ENCODE measurements at places on chromosomes 7 and 10.

GRCh38 chr10:128150045-128150493 lies 23.8 kb upstream of the MKI67 start:
- peak; percentile 18 for DNase-seq

- no peak for DNase-seq
Observed at GRCh38 chr10:5633166-5633749, 33.1 kb downstream of the ASB13 start.

DNA sequence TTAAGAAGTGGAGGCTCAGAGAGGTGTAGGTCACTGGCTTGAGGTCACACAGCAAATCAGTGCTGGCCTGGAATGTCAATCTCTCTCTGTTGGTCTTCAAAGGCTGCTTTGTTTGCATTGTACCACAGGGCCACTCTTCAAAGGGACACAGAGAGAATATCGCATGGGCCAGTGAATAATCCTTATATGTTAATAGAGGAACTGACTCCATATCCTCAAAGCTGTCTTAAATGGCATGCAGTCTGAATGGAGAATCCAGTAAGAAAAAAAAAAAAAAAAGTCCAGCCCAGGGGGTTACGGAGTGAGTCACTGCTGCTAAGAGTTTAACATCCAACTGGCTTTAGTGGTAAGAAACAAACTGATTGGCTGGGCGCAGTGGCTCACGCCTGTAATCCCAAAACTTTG lies 54.1 kb downstream of the NRAP start:
- no peak for DNase-seq

- no peak for DNase-seq
Observed at GRCh38 chr7:30760514-30761213, 8.7 kb downstream of the INMT start.

DNA sequence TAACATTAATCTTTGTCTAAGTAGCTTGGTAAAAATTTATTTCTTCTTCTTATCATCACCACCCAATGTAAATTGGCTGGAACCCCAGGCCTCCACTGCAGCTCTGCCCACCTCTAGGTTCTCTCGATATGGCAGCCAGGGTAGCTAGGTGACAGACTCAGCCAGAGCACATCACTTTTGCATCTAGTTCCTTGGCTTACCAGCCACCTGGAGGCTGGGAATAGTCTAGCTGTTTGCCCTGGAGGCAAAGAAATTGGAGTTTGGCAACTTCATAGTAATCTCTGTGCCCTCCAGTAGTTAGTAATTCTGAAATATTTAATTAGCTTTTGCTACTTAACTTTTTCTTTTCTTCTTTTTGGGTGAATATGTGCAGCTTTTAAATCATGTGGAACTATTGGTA lies 9.4 kb downstream of the IFRD1 start:
- DNase-seq: no peak

DNA sequence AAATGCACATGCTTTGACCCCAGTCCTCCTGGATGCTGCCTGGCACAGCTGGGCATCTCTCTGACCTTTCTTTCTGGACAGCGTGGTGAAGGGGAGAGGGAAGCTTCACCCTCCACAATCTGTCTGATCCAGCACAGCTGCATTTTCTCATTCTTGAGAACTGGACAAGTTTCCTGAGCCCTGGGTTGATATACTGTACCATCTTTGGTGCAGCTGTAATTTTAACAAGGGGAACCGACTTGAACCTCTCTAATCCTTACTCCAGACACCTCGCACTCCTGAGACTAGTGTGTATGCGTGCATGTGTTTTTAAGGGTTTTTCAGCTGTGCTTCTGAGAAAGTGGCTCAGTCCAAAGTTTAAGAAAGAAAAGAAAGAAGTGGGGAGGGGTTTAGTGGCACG lies 655.7 kb downstream of the INHBA start:
- no peak for DNase-seq

- no peak for DNase-seq
Observed at GRCh38 chr10:73944356-73945100, 33.6 kb downstream of the PLAU start.

DNA sequence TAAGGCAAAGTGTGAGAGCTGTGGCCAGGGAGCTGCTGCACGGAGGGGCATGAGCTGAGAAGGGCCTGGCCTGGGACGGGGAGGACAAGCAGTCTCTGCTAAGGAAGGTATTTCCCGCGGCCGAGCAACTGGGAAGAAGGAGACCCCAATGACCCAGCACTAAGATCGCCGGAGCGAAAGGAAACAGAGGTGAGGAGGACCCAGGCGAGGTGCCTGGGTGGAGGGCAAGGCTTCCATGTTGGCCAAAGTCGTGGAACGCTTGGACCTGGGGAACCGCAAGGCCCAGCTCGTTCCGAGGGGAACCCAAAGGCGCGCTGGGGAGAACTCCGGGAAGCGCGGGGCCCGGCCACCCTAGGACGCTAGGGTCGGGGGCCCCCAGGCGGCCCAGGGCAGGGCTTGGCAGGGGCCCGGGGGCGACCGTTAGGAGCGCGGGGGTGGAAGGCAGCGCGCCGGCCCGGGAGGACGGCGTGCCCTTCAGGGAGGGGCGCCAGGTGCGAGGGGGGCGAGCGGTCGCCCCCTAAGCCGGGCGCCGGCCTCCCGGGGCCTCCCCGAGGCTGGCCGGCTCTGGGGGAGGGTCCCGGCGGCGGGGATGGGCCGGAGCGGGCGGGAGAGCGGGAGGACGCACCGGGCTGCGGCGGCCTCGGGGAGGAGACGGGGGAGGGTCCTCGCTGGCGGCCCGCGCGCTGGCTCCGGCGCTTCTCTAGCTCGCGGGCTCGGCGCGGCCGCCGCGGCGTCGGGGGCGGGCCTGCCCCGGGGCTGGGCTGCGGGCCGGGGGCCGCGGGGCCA lies 545 bp downstream of the GIGYF1 start:
- DNase-seq: no peak

DNA sequence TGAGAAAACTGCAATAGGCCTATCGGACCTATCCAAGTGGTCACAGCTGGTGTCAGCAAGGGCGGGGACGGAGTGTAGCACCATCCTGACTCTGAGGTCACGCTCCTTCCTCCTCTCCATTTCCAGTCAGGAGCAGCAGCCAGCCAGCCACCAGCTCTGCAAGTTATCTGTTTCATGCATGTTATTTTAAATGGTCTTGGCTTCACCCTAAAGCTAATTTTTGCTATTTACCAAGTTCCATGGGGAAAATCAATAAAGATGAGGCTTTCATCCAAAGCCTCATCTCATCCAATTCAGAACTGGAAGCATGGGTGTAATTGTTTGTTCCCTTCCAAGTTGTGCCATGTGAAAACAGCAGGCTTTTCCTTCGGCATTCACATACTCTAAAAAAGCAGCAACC lies 49.3 kb downstream of the ICA1 start:
- no peak for DNase-seq

GRCh38 chr10:201328-201771 lies 66.1 kb downstream of the ZMYND11 start:
- DNase-seq: no peak

- no peak for DNase-seq
Observed at GRCh38 chr10:4080225-4080805, 295.3 kb upstream of the KLF6 start.

GRCh38 chr7:56287429-56288138 lies 171.4 kb upstream of the NUPR2 start:
- DNase-seq: no peak

DNA sequence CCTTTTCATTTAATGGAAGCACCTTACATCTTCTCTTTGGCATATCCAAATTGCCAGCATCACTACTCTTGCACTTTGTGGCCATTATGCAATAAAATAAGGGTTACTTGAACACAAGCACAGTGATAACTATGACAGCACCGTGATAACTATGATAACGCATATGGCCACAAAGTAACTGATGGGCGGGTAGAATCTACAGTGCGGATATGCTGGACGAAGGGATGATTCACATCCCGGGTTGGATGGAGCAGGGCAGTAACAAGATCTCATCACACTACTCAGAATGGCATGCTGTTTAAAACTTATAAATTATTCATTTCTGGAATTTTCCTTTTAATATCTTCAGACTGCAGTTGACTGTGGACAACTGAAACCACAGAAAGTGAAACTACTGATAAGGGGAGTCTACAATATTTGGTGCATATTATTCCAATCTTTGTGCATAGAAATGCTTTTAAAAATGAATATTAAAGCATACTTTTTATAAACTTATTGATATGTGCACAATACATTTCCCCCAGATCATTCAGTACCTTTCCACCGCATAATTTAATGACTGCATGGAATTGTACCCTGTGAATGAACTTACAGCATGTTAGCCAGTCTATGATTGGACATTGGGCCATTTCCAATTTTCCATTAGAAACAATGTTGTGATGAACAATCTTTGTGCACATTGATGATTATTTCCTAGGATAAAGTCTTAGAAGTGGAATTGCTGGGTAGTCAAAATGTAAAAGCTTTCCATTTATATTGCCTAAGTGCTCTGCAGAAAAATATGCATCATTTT lies 136.4 kb downstream of the WNT2 start:
- no peak for DNase-seq

DNA sequence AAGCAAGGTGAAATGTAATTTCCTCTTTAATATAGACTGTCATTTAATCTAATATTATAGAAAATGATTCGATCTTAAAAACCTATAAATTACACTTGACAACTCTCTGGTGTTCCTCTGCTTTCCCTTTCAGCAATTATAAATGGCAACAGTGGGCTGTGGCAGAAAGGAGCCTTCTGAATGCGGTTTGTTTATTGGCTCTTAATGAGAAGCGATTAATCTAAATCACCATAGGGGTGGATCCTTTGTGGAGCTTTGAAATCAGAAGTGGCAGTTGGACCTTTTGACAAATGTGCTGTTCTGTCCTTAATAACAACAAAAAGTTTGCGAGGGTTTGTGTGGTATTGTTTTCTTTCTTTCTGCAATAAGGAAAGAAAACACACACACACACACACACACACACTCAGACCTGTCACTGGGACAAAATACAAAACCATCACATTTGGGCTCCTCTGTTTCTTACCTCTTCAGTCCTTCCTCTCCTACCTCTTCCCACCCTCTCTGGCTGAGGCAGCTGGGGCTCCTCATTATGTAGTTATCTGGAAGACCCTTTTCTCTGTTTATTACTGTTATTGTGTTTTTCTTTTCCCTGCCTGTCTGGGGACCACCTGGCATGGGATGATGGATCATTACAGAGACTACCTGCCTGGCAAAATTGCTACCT lies 316.2 kb downstream of the SORCS3 start:
- no peak for DNase-seq

DNA sequence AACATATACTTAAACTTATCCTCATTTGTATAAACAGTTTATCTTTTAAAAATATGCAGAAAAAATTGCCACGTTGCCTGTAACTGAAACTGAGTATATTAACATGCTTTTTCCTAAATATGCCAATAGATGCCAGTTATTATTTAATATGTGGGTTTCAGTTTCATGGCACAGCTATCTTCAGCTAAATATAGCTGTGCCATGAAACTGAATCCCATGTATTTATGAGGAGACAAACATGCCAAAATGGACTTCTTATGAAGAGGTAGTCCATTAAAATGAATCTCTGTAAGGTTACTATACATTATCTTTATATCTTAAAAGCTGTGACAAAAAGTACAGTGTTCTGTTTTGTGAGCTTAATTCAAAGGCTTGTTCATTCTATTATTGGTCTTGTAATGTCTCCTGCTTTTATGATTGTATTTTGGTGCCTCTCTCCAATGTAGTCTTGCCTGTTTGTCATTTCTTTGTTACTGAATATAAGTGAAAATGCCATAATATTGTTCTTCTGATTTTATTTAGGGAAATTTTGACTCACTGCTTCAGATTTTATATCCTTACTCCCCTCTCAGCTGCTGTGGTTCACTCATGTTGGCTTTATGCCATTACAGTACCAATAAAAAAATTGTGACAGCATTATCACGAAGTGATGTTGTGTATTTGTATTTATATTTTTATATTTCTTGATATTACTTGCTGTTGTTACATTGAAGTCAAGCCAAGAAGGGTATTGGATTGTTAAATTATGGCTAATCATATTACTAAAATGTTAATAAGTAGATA lies 34.3 kb upstream of the CACNA2D1 start:
- DNase-seq: no peak

DNA sequence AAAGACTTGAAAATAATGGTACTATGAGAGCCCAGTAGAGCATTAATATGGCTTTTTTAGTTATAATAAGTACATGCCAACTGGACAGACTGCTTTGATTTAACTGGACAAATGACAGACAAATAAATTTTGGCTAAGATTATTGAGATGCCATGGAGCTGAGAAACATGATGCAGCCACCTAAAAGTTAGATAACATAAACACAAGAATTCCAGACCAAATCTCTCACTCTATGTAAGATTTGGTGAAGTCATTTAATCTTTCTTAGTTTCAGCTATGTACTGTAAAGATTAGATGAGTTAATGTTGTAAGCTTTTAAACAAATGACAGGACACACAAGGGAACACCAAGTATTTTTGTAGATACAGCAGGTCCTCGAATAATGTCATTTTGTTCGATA lies 118.2 kb downstream of the CACNA2D1 start:
- DNase-seq: no peak

DNA sequence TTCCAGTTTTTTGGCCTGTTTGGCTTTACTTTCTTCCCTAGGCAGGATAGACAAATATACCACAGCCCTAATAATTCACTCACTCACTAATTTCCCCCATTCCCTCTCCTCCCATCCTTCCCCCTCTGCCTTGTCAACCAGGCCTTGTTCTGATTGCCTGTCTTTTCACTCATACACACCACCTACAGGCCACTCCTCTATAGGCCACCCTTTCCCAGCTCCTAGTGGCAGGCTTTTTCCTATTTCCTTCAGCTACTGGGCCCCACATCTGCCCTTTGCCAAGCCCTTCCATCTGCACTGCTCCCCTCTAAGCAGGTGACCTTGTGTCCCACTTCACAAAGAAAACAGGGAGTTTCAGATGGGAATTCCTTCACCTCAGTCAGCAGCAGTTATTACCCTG lies 59.8 kb upstream of the MSRB2 start:
- DNase-seq: no peak

DNA sequence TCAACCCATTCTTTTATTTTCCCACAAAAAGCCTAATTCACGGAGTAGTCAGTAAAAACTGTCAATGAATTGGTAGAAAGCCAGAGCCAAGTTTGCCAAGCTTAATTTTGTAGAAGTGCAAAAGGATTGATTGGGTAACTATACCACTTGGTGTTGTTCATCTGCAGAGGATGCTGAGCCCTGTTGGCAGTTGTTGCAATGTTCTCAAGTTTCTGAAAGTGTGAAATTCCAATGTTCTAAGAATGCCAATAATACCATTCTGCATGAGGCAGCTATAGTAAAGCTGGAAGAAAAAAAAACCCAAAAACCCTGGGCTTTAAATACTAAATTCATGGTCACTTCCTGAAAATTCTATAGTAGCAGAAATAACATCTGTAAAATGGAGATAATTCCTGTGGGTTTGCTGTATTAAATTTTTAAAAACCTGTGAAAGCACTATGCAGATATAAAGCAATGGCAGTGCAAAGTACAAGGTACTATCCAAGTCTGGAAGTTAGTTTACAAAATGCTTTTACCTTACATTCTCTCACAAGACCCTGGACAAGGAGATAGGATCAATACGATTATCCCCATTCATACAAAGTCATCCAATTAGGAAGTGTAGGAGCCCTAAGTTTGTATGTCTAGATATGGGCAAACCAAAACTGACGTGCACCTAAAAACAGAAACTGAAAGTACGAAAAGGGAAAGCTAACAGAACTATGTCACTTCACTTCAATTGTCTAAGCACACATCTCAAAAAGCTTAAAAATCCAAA lies 6.0 kb upstream of the PON1 start:
- no peak for DNase-seq

- DNase-seq: no peak
Observed at GRCh38 chr10:22341190-22341925, 3.9 kb upstream of the SPAG6 start.

Measured in C1 segment of cervical spinal cord (tissue), 14 donors.